Activated T-cell treated with anti-CD3 and anti-CD28 coated beads, Interleukin-2, amount 50 U/mL, for 24 hours (primary cell): ENCODE measurements at places on chromosomes 4 and X.

DNA sequence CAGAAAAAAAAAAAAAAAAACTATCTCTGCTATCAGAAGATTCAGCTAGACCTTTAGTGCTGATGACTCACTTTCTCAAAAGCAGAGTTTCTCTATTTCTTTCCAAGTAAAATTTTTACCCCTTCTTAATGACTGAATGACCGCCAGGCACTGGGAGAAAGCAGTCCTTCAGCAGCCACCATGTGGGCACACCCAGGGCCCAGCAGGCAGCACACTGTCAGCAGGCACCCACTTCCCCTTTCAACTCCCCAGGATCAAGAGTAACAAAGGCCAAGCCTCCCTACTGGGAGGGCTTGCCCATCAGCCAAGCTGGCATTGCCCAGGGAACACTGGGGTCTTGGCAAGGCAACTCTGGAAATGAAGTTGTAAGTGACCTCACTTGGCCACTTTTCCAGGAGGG lies 201.9 kb upstream of the MAMLD1 start:
- no peaks in the 10 kb centered on the region for H3K4me1 ChIP-seq
- no peaks in the 10 kb centered on the region for H3K36me3 ChIP-seq
- H3K27me3 ChIP-seq: peaks cover 2% of the 10 kb centered on the region
- no peak for DNase-seq

GRCh38 chr4:86564795-86565194 lies 29.3 kb upstream of the PTPN13 start:
- H3K27ac ChIP-seq: no peak overlapping the region
- H3K4me3 ChIP-seq: no peak overlapping the region
- peaks cover 2% of the 10 kb centered on the region for H3K4me1 ChIP-seq
- DNase-seq: no peak

GRCh38 chr4:88908003-88908402 lies 149.0 kb downstream of the FAM13A start:
- H3K4me1 ChIP-seq: no peaks in the 10 kb centered on the region
- no peaks in the 10 kb centered on the region for H3K27me3 ChIP-seq
- H3K36me3 ChIP-seq: no peaks in the 10 kb centered on the region
- DNase-seq: no peak
- no peak overlapping the region for H3K4me3 ChIP-seq

- no peak for DNase-seq
- H3K27me3 ChIP-seq: peaks cover 39% of the 10 kb centered on the region
- no peaks in the 10 kb centered on the region for H3K4me1 ChIP-seq
- H3K4me3 ChIP-seq: no peak within 1 kb of the TSS
- no peaks in the 10 kb centered on the region for H3K36me3 ChIP-seq
These were observed at the start of gene STARD8 for GRCh38 chrX:68647156-68647957. Gene STARD8, plus strand, starts transcription at chrX:68647666. Its CDS starts 217 bp downstream, at chrX:68647883.

DNA sequence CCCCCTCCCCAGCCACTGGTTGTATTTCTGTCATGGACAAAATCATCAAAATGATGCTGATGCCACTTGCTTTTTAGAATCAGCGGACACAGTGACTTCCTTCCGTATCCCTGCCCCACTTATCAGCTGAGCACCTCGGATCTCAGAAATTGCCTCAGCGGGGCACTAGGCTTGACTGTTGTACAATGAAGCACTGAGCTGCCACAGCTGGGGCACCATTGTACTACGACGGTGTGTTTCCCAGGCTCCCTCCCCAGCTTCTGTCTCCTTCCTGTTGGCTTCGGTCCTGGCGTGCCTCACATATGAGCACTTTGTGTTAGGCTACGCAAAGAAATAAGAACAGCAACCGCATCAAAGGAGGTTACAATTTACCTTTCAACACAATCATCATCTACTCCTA lies 82.4 kb downstream of the F11 start:
- no peak for DNase-seq
- H3K36me3 ChIP-seq: no peaks in the 10 kb centered on the region
- H3K4me3 ChIP-seq: no peak overlapping the region
- H3K4me1 ChIP-seq: no peaks in the 10 kb centered on the region
- no peak overlapping the region for H3K27ac ChIP-seq

- peaks cover 87% of the 10 kb centered on the region for H3K4me1 ChIP-seq
- H3K27ac ChIP-seq: peak overlapping the region; percentile 62
- no peak overlapping the region for H3K4me3 ChIP-seq
- H3K36me3 ChIP-seq: peaks cover 5% of the 10 kb centered on the region
These were observed 6.0 kb downstream of the SEL1L3 start for GRCh38 chr4:25856756-25857155.

DNA sequence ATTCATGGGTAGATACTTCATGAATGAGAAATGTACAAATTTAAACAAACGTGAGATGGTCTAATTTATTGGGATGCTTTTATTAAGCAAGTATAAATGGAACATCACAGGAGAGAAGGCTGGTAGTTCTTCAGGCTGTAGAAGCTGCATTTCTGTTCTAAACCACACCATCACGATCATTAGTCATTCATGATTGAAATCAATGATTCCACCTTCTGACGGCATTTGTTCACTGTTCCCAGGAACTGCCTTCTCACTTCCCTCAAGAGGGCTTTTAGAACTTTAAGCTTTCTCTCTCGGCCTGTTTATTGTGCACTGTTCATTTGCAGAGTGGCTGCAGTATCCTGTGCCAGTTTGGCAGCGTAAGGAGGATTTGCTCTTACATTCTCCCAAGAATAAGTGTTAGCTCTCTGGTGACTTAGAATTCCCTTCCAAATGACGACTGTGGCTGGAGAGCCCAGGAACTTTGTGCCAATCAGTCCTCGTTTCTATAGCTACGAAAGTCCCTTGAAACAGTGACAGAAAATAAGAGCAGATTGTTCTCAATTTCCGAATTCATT lies 54.7 kb downstream of the MFAP3L start:
- DNase-seq: no peak
- H3K4me1 ChIP-seq: no peaks in the 10 kb centered on the region
- peaks cover 15% of the 10 kb centered on the region for H3K27me3 ChIP-seq
- no peak overlapping the region for H3K27ac ChIP-seq

- DNase-seq: no peak
- H3K4me1 ChIP-seq: peaks cover 11% of the 10 kb centered on the region
- no peak overlapping the region for H3K27ac ChIP-seq
- peaks cover 36% of the 10 kb centered on the region for H3K27me3 ChIP-seq
- no peak overlapping the region for H3K4me3 ChIP-seq
These were observed 3.0 kb upstream of the ZFP92 start for GRCh38 chrX:153408221-153408721.

- no peak overlapping the region for H3K4me3 ChIP-seq
- no peaks in the 10 kb centered on the region for H3K4me1 ChIP-seq
- H3K27ac ChIP-seq: no peak overlapping the region
- H3K27me3 ChIP-seq: no peaks in the 10 kb centered on the region
- H3K36me3 ChIP-seq: no peaks in the 10 kb centered on the region
These were observed 15.0 kb downstream of the BST1 start for GRCh38 chr4:15717657-15718416.

DNA sequence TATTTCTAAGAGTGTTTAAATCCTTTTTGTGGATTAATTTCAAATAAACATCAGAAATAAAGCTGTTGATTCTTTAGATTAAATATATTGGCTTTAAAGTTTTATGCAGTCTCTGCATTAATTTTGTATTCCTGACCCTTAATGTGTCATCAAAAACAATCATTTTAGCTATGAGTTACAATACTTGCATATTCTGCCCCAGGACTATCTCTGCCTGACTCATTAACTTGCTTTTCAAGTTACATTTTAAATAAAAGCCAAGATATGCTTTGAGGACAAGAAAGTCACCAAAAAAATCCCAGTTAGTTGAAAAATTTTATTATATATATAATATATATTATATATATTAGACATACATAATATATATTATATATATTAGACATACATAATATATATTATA lies 208.7 kb downstream of the ADGRL3 start:
- H3K4me1 ChIP-seq: no peaks in the 10 kb centered on the region
- H3K27me3 ChIP-seq: no peaks in the 10 kb centered on the region
- H3K27ac ChIP-seq: no peak overlapping the region
- H3K36me3 ChIP-seq: no peaks in the 10 kb centered on the region
- H3K4me3 ChIP-seq: no peak overlapping the region

- H3K4me3 ChIP-seq: no peak overlapping the region
- peaks cover 11% of the 10 kb centered on the region for H3K4me1 ChIP-seq
- no peaks in the 10 kb centered on the region for H3K36me3 ChIP-seq
- no peak for DNase-seq
These were observed 9.6 kb upstream of the SLAIN2 start for GRCh38 chr4:48331577-48332330.

GRCh38 chr4:173273941-173274340 lies 60.2 kb downstream of the HMGB2 start:
- no peaks in the 10 kb centered on the region for H3K27me3 ChIP-seq
- no peak overlapping the region for H3K27ac ChIP-seq
- H3K36me3 ChIP-seq: peaks cover 30% of the 10 kb centered on the region
- no peak for DNase-seq
- no peaks in the 10 kb centered on the region for H3K4me1 ChIP-seq
- H3K4me3 ChIP-seq: no peak overlapping the region

GRCh38 chr4:40750461-40751258 lies 905 bp downstream of the NSUN7 start:
- peaks cover 7% of the 10 kb centered on the region for H3K4me1 ChIP-seq
- peak overlapping the region; percentile 50 for H3K4me3 ChIP-seq
- DNase-seq: peak; percentile 39
- peaks cover 48% of the 10 kb centered on the region for H3K27me3 ChIP-seq
- no peak overlapping the region for H3K27ac ChIP-seq
- H3K36me3 ChIP-seq: no peaks in the 10 kb centered on the region

GRCh38 chrX:115233497-115234455 lies at the start of gene LRCH2:
Gene LRCH2, minus strand, starts transcription at chrX:115234096. Its CDS starts 55 bp downstream, at chrX:115234041.
- peaks cover 75% of the 10 kb centered on the region for H3K27me3 ChIP-seq
- no peaks in the 10 kb centered on the region for H3K36me3 ChIP-seq
- no peak for DNase-seq
- H3K4me1 ChIP-seq: peaks cover 2% of the 10 kb centered on the region
- H3K27ac ChIP-seq: no peak within 1 kb of the TSS

DNA sequence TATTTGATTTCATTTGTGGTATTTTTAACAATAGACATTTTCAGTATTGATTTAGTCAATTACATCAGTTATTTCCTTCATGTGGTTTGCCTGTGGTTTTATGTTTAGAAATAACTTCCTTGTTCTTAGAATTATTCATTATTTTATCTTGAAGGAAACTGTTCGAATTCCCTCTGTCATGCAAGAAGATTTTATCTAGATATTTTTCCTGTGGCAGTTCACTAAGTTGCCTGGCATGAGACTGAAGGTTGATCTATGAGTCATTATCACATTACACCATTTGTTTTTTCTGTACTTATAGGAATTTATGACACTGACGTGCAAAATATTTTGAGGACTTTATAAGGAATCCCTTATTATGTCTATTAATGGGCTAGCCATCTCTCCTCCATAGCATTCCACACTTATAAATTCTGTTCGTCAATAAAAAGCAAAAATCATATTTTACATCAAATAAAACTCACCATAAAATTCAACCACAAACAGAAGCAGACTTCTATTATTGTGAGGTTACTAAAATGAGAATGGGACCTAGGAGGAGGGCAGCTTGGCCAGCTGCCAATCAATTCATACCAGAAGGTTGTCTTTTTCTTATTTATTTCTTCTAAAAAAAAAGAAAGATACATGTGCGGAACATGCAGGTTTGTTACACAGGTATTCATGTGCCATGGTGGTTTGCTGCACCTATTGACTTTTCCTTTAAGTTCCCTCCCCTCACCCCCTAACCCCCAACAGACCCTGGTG lies 179.0 kb downstream of the KCNIP4 start:
- peaks cover 5% of the 10 kb centered on the region for H3K4me1 ChIP-seq
- H3K36me3 ChIP-seq: no peaks in the 10 kb centered on the region
- no peak for DNase-seq
- no peak overlapping the region for H3K27ac ChIP-seq
- H3K4me3 ChIP-seq: no peak overlapping the region
- H3K27me3 ChIP-seq: no peaks in the 10 kb centered on the region

DNA sequence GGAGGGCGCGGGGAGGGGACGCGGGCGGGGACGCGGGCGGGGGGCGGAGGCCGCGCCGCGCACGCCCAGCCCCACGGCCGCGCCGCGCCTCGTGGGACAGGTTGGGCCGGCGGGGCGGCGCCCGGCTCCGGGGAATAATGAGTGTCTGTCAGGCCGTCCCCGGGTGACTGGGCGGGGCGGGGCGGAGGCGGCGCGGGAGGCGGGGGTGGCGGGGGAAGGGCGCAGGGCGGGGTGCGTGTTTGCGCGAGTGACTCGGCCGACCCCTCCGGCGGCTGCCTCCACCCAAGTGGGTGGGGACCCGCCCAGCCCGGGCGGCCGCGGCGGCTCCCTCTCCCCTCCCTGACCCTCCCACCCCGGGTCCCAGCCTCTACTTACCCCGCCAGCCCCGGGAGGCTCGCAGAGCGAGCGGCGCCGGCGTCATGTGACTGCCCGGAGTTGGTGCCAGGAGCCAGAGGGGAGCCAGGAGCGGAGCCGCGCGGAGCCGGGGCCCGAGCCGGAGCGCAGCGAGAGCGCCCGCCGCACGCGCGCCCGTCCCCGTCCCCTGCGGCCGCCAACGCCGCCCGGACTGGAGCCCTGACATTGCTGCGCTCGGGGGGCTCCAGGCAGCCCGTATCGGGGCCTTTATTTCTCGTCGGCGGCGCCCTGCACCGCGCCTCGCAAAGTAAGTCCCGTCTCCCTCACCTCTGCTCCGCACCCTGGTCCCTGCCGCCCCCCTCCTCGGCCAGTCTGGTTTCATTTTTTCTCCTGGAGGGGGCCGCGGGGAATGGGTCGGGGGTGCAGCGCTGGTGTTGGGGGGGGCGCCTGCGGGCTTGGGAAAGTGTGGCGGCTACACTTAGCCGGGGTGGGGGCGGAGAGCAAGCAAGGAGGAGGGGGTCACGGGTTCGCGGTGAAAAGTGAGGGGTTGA lies at the start of gene KLF3:
Gene KLF3, plus strand, starts transcription at position 399 of the 905 bp plus-strand sequence. CDS start 16,427 bp downstream, outside the sequence.
- H3K27me3 ChIP-seq: no peaks in the 10 kb centered on the region
- peak within 1 kb of the TSS; percentile 91 for H3K27ac ChIP-seq
- H3K4me1 ChIP-seq: peaks cover 66% of the 10 kb centered on the region
- H3K4me3 ChIP-seq: peak within 1 kb of the TSS; percentile 86
- H3K36me3 ChIP-seq: peaks cover 3% of the 10 kb centered on the region
- DNase-seq: peak; percentile 86

DNA sequence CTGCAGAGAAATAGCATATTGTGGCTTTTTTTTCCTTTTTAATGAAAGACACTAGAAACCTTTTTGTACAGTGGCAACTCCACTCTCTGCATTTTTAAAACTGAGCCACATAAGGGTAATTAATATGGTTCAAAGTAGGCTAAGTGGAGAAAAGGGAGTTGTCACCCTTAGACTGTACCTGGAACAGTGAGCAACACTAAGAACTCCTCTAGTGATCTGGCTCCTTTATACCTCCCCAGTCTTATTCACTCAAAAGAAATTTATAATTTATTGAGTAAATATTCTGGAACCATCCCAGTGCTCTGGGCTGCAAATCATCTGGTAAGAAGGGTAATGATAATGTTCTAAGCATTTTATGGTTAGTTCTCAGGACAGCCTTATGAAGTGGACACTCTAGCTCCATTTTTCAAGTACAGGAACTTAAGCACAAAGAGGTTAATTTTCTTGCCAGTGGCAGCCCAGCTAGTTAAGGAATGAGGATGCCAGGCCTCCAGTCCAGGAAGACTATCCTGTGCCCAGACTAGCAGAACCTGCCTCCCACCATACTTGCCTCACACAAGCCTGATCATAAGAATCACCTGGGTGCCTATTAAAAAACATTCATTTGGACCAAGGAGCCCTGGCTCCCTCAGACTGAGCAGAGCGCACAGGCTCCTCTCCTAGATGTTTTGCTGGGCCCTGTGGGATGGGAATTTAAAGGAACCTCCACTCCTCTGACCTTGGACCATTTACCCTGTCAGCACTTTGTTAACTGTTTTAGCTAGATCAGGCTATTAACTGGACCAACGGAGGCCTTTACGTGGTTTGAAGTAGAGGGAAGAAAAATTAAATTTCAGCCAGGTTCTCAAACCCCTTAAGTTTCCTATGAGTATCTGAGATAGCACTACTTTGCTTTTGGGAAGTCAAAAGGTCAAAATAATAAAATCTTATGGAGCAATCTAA lies 102.6 kb downstream of the PDE5A start:
- no peak overlapping the region for H3K27ac ChIP-seq
- H3K4me3 ChIP-seq: no peak overlapping the region
- no peaks in the 10 kb centered on the region for H3K27me3 ChIP-seq
- DNase-seq: no peak
- no peaks in the 10 kb centered on the region for H3K4me1 ChIP-seq
